ENCODE measurements at places on chromosomes 1 and 21.

DNA sequence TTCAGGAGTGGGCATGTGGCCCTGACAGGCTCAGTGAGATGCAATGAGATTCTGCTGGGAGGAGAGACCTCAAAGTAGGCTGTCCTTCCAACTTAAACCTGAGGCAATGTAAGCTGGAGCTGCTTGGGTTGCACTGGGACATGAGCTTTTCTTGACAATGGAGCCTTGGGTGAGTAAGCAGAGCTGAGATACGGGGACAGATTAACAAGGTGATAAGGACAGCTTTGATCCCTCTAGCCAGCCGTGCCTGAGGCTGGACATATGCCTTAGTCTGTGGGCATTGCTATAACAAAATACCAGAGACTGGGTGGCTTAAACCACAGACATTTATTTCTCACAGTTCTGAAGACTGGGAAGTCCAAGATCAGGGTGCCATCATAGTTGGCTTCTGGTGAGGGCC lies 18.3 kb upstream of the NGF start:
- DNase-seq: no peak

GRCh38 chr1:60257531-60257930 lies 184.0 kb upstream of the C1orf87 start:
- no peak for DNase-seq

- no peak for DNase-seq
Measured at GRCh38 chr21:43608664-43609063, 50.6 kb downstream of the HSF2BP start.

GRCh38 chr1:97926017-97926708 lies 5.3 kb upstream of the DPYD start:
- DNase-seq: no peak

- no peak for DNase-seq
Measured at GRCh38 chr1:107941531-107941930, 23.4 kb downstream of the VAV3 start.

GRCh38 chr1:245133995-245134715 lies 20.6 kb upstream of the KIF26B start:
- no peak for DNase-seq

GRCh38 chr1:10835822-10836421 lies 39.5 kb upstream of the CASZ1 start:
- no peak for DNase-seq

DNA sequence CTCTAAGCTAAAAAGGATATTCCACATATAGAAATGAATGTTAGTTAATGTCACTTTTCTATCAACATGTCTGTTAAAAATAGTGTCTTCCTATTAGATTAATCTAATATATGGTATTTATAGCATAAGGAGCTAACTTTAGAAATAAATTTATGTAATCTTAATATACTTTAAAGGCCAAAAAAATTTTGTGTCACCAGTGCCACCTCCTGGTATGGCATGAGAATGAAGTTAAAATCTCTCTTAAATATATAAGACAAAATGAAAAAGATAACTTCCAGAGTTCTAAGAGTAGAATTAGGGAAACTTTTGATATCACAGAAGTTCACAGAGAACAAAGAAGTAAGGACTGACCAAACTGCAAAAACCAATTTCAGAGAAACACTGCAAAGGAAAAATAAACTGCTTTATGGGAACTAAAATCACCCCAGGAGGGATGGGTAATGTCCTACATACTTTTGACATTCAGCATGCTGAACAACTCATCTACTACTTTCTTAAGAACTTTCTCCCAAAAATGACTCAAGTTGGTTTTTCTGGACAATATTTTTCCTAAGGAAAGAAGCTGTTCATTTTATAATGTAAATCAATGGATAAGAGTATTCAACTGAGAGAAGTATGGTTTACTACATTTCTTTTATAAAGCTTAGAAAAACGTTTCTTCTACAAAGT lies 82.8 kb downstream of the TRIM33 start:
- no peak for DNase-seq

DNA sequence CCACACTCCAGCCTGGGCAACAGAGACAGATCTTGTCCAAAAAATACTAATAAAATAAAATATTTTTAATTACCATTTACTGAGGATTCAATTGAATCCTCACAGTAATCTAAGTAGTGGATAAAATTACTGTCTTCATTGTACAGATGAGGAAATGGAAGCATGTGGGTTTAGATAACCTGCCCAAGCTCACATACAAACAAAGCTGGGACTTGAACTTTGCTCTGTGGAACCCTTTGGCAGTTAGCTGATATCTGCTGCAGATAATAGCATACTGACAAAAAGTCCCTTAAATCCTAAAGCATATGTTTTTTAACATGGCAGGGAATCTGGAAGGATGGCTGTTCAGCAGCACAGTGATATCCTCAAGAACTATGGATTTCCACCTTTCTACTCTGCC lies 130.9 kb upstream of the MROH9 start:
- DNase-seq: no peak

- no peak for DNase-seq
Measured at GRCh38 chr1:51218570-51218969, 17.5 kb upstream of the RNF11 start.

- DNase-seq: no peak
Measured at GRCh38 chr21:42745511-42746239, 92.3 kb downstream of the PDE9A start.

GRCh38 chr1:200165493-200166220 lies 138.1 kb downstream of the NR5A2 start:
- DNase-seq: no peak

- DNase-seq: no peak
Measured at GRCh38 chr1:26811708-26812107, 14.8 kb upstream of the ZDHHC18 start.

DNA sequence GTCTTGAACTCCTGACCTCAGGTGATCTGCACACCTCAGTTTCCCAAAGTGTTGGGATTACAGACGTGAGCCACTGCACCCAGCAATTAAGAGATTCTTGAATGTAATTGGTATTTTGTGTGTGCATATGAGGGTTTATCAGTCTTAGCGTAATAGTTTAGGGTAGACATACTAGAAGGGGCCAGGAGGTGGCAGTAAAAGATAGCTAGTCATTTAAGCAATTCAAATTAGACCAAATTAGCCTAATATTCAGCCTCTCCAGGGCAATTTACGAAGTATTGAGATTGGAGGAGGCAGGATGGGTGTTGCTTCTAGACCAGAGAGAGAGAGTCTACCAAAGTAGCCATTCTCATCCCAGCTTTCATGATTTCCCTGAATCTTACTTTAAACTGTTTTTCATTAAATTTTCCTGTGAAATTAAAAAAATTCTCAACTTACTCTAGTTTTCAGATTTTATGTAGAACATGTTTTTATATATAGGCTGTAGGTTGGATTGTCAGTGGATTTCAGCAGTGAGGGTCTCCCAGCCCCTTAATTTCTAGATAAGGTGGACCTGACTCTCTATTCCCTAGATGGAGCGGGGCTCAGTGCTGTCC lies 119.7 kb downstream of the HHAT start:
- DNase-seq: no peak

DNA sequence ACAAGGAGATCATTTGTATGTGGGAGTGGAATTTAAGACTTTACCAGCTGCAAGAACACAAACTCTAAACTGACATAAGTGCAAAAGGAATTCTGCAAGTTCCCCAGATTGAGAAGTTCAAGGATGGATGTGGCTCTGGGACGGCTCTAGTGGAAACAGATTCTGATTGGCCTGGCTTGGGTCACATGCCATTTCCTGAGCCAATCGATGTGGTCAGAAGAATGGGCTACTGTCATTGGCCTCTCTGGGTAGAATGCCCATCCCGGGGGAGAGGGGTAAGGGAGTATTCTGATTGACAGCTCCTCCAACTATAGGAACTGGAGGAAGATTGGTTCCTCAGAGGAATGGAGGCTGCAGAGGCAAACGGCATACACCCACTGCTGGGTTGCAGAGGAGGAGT lies 6.0 kb upstream of the IFNLR1 start:
- DNase-seq: no peak

- no peak for DNase-seq
Measured at GRCh38 chr1:15974855-15975254, 1.0 kb downstream of the ZBTB17 start.

DNA sequence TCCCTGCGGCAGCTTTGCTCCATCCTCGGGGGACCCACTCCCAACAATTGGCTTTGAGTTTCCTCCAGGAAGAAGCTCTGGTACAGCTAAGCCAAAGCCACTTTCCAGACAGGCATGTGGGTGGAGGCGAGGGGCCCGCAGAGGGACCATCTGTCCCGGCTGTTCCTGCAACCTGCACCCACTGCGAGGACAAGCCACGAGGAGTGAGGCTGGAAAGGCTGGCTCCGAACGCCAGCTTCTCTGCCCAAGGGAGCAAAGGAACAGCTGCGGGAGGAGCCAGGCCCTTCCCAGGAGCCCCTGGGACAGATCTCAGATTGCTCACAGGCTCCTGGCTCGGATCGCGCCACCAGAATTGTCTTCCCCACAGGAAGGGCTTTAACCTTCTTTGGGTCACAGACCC lies 28.3 kb upstream of the PEF1 start:
- no peak for DNase-seq

DNA sequence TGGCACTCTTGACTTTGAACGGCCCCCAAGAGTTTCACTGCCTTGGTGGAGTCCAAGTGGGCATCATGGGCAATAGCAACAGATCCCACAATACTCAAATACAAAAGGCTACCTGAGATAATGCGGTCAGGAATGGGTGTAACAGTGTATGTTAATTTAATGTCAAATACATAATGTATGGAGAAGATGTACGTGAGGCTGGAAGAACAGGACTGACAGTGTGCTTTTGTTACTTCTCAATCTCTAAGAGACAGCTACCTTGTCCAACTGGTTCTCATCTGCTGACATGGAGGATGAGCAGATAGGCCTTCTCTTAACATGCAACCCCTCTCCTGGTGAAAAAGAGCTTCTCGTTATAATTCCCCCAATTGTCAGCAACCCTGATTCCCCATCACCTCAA lies 167.2 kb downstream of the APP start:
- no peak for DNase-seq

- DNase-seq: no peak
Measured at GRCh38 chr1:1893997-1894353, 3.1 kb upstream of the GNB1 start.

DNA sequence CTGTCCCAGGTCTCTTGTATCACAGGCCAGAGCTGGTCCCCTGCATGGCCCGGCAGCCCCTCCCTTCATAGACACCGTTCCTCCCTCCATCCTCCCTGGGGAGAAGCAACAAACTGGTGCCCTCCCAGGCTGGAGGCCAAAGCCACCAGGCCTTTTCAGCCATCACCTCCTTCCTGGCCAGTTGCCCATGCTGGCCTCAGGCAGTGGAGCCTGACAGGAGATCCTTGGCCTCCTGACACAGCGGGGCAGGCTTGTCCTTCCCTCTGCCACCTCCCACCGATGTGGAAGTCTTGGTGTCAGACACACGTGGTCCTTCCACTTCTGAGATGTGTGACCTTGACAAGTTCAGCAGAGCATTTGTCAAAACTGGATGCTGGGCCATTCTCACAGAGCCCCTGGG lies 206.0 kb downstream of the HIVEP3 start:
- DNase-seq: no peak

DNA sequence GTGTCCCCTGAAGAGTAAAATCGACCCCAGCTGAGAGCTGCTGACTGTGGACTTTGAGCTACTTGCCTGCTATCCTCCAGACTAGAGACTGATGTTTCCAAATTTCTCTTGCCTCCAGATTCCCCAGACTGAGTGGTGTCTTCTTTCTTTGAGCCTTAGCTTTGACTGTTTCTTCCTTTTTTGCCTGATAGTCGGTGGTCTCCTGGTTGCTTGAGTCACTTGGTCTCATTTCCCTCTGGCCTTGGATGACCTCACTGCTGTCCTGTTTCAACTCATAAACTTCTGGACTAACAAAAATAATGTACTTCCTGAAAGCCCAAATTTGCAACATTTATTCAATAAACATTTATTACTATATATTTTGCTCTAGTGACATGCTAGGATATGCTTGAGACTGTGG lies 52.9 kb upstream of the DIPK1A start:
- DNase-seq: no peak

DNA sequence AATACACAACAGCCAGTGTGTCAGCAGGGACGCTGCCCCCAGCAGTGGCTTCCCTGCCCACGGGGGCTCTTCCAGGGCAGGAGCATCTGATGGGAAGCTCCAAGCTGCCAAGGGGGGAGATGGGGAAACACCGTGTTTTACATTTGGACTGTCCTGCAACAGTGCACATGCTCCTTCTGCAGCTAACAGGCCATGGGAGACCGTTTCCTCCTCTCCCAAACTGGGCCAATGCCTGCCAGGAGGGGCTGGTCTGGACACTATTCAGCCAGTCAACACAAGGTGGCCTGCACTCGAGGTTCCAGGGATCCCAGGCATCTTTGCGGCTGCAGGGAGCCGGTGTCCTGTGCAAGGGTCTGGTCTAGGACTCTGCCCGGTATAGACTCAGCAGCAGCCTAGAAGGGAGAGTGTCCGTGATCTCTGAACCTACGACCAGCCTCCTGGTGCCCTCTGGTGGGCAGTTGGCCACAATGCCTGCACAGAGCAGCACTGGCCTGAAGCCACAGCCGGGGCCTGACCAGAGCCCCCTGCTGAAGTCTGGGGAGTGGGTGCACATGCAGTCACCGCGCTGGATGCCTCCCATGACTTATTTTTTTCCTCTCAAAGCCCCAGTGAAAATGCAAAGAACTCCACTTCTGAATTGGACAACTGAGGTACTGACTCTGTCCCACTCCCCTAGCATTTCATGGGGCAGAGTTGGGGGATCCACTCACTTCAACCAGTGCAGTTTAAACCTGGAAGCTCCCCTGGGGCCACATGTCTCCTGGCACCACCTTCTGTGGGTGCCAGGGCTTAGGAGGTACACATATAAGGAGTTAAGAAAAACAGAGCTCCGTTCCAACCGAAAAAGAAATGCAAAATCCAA lies 33.3 kb downstream of the RCC2 start:
- peak; percentile 32 for DNase-seq

DNA sequence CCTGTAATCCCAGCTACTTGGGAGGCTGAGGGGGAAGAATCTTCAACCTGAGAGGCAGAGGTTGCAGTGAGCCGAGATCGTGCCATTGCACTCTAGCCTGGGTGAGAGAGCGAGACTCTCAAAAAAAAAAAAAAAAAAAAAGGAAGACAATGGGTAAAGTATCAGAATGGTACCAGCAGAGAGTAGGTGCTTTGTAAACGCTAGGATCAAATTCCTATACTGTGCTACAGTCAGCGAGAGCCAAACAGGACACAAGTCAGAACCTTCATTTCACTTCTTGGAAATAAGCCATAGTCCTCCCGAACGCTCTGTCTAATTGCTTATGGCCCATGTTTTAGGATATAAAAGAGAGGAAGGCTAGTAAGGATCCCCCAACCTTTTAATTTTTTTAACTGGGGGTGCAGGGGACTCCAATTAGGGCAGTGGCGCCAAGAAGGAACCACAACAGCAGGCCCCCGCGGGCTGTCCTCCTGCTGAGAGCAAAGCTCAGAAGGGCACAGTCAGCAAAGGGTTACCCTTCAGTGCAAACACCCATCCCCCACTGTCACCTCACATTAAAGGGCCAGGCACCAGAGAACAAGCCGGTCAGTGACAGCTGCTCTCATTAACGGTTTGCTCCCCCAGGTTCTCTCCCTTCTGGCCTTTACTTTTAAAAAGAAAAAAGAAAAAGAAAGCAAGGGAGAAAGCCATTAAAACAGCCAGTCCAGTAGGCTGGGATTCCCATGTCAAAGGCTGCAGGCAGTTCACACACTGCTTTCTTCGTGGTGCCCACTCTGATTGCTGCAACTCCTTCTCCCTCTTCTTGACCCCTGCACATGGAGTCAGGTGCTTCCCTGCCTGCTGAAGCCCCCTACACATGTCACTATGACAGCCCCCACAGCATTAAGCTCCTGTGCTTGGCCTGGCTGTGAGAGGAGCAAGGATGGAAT lies 69.4 kb downstream of the PLPP3 start:
- no peak for DNase-seq
